ENCODE measurements at places on chromosomes 16 and 17.
A peak's percentile ranks its signal among the peaks of the same experiment; 100 is the strongest.

GRCh38 chr16:4136229-4136813, 20.1 kb upstream of the ADCY9 start:
- DNase-seq: no peak
- H3K27ac ChIP-seq: no peak overlapping the region
- H3K27me3 ChIP-seq: no peaks in the 10 kb centered on the region

GRCh38 chr16:85123891-85124635, 11.8 kb upstream of the CIBAR2 start:
- H3K4me3 ChIP-seq: peak overlapping the region; percentile 29
- peak; percentile 58 for DNase-seq
- H3K27ac ChIP-seq: peak overlapping the region; percentile 87
- no peaks in the 10 kb centered on the region for H3K36me3 ChIP-seq

DNA sequence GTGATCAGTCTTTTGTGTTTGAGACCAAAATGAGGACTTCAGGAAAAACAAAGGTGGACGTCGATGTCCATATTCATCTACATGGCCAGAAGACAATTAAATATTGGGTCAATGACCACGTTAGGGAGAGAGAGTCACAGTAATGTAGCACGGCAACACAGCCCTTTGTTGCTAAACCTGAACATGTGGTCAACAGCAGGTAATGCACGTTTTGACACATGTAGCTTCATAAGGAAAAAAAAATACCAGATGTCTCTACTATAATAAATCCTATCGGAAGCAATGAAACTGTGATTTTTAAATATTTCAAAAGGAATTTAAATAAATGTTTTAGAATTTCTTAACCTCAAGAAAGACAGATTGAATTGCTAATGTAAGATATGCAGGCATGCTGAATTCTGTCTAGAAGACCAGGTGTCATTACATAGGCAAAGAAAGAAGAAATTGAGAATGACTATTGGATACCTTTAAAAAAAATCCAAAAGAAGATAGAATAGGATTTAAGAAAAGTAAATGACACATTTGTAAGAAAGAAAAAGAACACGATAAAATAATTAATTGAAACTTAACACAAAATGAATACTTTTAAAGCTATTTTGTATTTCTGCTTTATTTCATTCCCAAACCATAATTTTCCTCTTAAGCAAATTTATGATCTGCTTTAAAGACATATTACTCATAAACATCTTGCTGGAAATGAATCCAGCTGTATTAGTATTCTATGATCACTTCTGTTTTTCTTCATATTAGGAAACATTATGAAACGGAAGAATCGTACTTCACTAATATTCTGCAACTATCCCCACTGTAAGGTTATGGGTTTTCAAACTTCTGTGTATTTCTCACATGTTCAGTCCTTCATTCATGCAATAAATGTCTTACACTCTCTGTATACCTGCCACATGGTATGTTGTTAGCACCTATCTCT, 30.1 kb downstream of the ABCA8 start:
- no peak for DNase-seq
- peaks cover 69% of the 10 kb centered on the region for H3K36me3 ChIP-seq
- H3K4me1 ChIP-seq: no peaks in the 10 kb centered on the region

GRCh38 chr16:69407702-69408323, 16.6 kb upstream of the CYB5B start:
- no peak overlapping the region for H3K4me3 ChIP-seq
- no peak for DNase-seq
- peaks cover 42% of the 10 kb centered on the region for H3K4me1 ChIP-seq
- peak overlapping the region; percentile 28 for H3K27ac ChIP-seq

DNA sequence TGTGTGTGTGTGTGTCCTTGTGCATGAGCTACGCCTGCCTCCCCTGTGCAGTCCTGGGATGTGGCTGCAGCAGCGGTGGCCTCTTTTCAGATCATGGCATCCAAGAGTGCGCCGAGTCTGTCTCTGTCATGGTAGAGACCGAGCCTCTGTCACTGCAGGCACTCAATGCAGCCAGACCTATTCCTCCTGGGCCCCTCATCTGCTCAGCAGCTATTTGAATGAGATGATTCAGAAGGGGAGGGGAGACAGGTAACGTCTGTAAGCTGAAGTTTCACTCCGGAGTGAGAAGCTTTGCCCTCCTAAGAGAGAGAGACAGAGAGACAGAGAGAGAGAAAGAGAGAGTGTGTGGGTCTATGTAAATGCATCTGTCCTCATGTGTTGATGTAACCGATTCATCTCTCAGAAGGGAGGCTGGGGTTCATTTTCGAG, 22.5 kb downstream of the STAT5A start:
- H3K4me3 ChIP-seq: no peak overlapping the region
- H3K27ac ChIP-seq: peak overlapping the region; percentile 88
- peaks cover 65% of the 10 kb centered on the region for H3K36me3 ChIP-seq
- no peaks in the 10 kb centered on the region for H3K27me3 ChIP-seq
- DNase-seq: no peak

DNA sequence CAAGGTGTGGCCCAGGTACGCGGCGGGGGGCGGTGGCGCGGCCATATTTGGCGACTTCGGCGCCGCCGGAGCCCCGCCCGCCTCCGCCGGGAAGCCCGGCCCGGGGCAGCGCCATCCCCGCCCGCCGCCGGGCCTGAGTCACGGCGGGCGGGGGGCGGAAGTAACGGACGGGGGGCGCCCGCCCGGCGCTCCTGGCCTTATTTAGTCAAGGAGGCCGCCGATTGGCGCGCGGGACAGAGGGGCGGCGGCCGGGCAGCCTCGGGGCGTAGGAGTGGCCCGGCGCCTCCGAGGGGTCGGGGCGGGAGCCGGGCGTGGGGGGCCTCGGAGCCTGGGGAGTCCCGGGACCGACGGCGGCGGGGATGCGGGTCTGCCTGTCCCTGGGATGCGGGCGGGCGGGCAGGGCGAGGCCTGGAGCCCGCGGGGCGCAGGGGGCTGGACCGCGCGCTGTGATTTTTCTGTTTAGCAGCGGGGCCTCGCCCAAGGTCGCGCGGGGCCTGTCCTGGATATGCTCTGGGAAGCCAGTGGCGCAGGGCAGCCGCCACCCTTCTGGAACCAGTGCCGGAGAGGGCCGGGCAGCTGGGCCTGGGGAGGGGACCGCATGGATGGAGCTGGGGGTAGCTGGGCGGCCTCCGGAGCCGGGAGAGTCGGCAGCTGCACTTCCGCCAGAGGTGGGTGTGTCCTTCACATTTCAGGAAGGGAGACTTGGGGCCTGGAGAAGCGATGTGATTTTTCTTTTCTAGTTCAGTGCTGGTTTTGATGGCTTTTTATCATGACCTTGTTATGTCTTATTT, 2.3 kb upstream of the ACTG1 start:
- peak; percentile 88 for DNase-seq
- peaks cover 92% of the 10 kb centered on the region for H3K4me1 ChIP-seq
- H3K27me3 ChIP-seq: peaks cover 13% of the 10 kb centered on the region
- H3K36me3 ChIP-seq: peaks cover 30% of the 10 kb centered on the region

All from left ventricle myocardium inferior (tissue), 1 donor.